ENCODE measurements at places on chromosomes 12 and 14.

GRCh38 chr14:88049266-88049665, 44.3 kb downstream of the GPR65 start:
- DNase-seq, result no peak

DNA sequence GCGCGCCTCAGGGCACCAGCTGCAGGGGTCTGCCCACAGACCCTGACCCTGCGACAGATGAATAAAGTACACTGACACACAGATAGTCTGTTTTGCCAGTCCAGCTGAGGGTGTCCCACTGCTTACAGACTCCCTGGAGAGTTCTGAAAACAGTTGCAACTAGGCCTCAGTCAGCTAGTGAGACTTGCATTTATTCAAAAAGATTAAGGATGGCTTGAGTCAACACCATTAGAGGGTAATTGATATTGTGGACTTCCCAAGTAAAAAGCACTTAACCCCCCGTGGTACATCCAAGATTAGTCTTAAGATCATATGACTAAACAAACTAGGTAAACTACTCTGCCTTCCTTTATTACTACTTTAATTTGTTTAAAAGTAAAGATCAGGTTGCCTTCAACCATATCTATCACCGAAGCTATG, 11.1 kb upstream of the PSEN1 start:
- no peak for DNase-seq

GRCh38 chr12:94807951-94808350, 157.6 kb upstream of the TMCC3 start:
- DNase-seq, result no peak

DNA sequence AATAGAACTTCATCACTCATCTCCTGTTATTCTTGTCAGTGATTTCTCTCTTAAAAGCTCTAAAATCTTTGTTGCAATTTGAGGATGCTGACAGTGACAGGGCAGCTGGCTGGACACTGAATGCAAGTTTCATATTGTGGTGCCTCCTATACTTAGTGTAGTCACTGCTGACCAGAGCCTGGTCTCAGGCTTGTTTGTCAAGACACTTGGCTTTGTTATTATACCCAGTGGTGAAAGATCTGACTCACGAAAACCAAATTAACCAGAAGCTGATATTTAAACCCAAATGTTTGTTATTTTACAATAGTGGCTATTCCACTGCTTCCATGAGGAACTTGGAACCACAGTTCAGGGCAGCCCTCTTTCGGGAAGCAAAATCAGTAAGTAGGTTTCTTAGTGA, 42.8 kb downstream of the RPGRIP1 start:
- DNase-seq, result no peak

DNA sequence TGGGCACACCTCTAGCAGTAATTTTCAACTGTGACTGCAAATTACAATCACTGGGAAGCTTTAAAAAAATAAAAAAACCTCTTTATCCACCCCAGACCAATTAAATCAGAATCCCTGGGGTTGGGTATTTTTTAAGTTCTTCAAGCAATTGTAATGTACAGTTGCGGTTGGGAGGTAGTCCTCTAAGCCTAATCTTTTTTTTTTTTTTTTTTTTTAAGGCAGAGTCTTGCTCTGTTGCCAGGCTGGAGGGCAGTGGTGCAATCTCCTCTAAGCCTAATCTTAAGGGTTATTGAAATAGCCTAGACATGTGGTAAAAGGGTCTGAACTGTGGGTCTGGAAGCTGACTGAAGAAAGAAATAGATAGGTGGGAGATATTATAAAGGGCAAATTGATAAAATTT, 230.5 kb downstream of the AKAP6 start:
- no peak for DNase-seq

DNA sequence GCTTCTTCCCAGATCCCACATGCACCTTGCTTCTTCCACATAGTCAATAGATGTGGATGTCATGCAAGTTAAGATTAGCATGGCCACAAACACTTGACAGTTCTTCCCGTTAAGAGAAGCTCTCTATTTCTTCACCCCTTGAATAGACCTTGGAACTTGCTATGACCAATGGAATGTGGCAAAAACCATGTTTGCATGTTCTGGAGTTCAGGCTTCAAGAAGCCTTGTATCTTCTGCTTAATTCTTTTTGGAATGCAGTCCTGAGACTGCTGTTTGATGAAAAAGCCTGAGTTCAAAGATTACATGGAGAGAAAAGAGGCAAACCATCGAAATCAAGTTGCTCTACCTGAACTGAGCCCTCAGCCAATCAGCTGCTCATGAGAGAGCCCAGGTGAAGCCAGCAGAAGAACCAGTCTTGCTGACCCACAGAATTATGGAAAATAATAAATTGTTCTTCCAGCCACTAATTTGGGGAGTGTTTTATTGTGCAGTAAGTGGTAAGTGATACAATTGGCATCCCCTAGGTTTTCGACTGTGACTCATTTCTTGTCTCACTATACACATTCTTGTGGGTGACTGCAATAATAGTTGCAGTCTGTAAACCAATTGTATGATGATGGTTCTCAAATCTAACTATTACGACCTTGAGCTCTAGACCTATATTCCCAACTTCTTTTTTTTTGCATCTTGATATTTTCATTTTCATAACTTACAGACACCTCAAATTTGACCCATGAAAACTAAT, 12.6 kb downstream of the RASSF9 start:
- DNase-seq, result no peak

DNA sequence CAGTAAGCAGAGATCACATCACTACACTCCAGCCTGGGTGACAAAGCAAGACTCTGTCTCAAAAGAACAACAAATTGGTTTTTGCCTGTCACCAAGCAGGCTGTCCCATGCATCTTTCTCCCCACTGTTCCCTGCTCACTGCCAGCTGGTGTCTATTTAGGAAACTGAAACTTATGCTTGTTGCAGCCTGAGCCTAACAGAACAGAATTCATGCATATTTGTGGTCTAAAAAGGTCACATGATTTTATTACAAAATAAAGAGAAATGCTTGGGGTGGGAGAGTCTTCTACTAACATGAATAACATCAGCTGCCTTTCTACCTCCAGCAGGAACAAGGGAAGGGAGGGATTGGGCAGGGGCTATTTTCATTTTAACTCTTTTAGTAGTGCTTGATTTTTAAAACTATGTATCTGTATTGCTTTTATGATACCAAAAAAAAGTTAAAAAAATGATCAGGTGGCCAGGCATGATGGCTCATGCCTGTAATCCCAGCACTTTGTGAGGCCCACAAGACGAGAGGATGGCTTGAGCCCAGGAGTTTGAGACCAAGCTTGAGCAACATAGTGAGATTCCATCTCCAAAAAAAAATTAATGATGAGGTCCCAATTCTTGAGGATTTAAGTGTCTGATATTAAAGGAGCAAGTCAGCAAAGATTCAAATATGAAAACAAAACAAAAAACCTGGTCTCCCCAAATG, 923 bp downstream of the STAT2 start:
- DNase-seq, result no peak

GRCh38 chr12:15868186-15868585, 14.0 kb upstream of the STRAP start:
- no peak for DNase-seq

DNA sequence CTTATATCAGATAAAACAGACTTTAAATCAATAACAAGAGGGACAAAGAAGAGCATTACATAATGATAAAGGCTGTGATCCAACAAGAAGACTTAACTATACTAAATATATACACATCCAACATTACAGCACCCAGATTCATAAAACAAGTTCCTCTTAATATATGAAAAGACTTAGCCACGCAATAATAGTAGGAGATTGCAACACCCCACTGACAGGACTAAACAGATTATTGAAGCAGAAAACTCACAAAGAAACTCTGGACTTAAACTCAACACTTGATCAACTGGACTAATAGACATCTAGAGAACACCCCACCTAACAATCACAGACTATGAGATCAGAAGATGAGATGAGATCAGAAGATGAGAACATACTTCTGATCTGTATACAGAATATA, 5.7 kb upstream of the CLEC14A start:
- no peak for DNase-seq

DNA sequence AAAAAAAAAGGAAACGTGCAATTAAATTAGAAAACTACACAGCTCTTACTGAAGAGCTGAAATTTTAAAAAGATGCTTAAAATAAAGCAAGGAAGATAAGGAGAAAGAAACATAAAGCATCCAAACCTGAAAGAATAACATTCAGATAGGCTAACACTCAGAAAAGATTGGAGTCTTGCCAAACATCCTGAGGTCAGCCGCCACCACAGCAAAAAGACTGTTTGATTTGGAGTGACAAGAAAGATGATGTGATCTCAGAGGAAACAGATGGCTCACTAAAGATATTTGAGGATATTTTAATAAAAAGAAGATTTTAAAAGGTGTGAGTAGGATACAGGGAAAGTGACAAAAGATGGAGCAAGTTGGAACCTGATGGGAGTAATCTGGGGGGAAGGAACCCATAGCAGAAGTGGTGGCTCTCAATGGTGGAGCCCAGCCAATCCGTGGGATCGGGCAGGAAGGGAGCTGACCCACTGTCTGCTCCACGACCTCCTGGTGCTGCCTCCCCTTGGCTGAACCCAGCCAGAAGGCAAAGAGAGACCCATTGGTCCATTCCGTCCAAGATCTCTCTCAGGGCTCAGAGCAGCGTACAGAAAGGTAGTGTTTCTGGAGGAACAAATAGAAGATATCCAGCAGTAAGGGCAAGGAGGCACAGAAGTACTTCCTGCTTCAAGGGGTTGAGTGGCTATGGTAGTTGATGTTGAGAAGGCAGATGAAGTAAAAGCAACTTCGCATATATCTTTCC, 469.6 kb downstream of the RGS6 start:
- DNase-seq, result no peak

DNA sequence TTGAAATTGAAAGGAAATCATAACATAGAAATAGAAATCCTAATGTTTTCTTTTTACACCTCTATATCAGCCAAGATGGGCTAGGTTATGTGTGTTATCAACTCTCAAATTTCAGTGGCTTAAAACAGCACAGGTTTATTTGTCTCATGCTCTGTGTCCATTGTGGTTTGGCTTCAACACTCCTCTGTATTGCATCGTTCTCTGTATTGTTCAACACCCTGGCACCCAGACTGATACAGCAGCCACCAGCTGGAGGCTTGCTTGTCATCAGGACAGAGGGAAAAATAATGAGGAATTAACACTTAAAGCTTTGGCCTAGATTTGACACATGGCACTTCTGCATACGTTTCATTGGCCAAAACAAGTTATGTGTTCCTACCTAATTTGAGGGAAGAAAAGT, 234.2 kb upstream of the ARHGAP5 start:
- DNase-seq, result no peak

DNA sequence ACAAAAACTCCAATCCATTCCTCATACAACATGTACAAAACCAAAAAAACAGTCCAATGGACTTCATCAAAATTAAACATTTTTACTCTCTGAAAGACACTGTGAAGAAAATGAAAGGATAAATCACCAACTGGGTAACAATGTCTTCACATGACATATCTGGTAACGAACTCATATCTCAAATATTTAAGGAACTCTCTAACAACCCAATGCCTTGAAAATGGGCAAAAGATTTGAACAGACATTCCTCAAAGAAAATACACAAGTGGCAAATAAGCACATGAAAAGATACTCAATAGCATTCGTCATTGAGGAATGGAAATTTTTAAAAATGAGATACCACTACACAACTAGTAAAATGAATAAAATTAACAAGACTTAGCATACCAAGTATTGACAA, 198.7 kb upstream of the RASSF8 start:
- DNase-seq, result no peak

DNA sequence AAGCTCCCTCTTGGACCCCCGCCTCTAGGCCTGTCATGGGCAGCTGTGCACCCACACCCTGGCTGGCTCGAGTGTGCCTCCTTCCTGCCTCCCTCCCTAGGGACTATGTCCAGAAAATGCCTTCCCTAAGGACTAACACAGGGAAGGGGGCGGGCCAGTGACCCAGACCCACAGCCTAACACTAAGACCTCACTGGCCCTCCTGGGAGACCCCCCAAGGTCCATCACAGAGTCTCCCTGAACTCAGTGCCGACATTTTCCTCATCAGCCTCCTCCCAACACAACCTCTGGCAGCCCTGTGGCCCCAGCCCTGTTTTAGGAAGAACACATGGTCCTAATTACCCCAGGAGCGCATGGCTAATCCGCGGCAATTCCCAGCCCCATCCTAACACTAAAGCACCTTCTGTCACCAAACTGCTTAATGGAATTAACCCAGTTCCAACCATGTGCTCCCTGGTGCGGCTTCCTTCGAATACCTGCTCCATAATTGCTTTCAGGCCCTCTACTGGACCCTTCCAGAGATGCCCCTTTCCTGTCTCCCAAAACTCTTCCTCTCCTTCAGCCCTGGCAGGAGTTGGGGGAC, 5.6 kb downstream of the MSI1 start:
- no peak for DNase-seq

DNA sequence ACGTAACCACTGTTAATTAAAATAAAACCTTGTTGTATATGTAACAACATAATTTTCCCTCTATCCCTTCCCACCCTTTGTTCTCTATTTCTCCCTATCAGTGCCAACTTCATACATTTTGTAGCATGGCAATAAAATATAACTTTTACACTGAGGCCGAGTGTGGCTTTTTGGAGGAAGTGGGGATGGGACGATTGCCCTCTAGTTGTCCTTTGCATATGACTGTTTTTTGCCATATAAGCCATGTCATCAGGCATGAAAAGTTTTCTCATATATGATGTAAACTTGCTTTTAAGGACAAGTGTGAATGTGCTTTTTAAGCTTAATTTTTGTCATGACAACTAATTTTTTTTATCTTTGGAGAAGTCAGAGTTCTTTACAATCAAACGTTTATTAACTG, 6.2 kb upstream of the CCT2 start:
- no peak for DNase-seq

- DNase-seq, result no peak
Observed at GRCh38 chr12:118853634-118854033, 127.7 kb upstream of the SRRM4 start.

GRCh38 chr12:107663277-107663676, 22.3 kb upstream of the PWP1 start:
- DNase-seq, result no peak

GRCh38 chr12:44618946-44619345, 257.2 kb downstream of the NELL2 start:
- no peak for DNase-seq

DNA sequence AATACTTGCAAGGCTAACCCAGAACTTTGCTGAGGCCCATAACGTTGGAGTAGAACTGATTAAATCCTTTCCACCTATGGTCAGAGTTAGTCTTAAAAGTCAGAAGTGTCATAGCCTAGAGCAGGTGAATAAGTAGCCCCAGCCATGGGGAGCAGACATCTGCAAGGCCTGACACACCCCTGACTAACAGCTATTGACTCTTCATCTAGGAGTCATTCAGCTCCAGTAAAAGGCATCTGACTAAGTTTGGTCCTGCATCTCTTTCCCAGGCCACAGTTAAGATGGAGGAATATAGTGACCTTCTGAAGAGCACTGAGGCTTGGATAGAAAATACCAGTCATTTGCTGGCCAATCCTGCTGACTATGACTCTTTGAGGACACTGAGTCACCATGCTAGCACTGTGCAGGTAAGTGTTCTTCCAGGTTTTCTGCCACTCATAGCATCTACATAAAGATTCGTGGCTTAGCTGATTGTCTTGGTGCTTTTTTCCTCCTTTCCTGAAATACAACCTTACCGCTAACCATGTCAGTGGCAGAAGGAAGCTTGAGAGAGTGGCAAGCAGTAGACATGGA, 212.9 kb downstream of the ESR2 start:
- DNase-seq, result no peak

Data from stimulated activated CD8-positive, alpha-beta memory T cell treated with anti-CD3 and anti-CD28 coated beads, Interleukin-12 subunit alpha, Interleukin-12 subunit beta, amount 100 ng/mL, for 1 hour (primary cell).